GM18507 (cell line): ENCODE measurements at places on chromosomes 7 and 10.

DNA sequence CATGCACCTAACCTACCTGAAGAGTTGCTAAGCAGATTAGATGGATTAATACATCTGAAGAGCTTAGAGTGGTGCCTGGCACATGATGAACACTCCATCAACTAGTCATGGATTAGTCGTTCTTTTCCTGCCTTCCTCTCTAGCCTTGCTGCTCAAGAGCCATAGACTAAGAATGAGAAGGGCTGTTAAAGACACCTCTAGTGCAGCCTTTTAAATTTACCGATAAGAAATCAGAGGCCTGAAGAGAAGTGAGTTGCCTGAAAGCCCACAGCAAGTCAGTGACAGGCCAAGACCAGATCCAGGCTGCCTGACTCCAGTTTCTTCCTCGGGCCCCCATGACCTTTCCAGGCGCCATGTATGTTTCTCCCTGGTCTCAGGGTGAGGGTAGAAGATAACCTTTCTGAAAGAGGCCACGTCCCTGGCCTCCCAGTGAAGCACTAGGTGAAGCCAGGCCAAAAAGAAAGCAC lies 6.5 kb downstream of the TSPAN15 start:
- DNase-seq, result no peak

DNA sequence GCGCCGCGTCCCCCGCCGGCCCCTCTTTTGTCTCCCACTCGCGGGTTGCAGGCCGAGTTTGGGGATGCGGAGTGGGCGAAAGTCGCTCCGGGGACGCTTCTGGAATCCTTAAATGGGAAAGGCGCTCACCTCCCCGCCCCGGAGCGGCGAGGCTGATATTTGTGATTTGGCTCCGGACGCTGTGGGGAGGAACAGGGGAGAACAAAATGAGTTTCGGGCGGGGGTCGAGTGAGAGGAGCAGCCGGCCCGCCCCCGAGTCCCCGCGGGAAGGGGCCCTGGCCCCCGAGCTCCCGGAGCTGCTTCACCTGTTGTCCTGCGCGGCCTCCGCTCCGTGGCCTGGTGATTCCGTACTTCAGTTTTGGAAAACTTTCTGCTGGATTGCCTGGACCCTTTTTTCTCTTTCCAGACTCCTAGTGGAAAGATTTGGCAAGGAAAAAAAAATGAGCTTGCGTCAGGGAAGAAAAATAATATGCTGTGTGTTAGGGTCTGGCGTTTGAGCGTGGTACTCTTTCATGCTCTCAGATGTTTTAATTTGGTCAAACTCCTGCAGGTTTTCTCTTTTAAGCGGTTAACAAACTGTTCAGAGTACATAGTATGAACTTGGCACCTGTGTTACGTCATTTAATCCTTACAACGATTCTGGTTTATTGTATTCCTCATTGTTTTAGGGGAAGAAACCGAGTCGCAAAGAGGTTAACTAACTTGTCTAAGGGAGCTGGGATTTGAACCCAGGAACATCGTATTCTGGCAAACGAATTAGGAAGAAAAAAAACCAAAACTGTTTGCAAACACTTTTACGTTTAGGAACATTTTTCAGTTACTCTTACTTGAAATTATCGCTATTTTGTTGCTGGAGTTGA lies 924 bp downstream of the BMPR1A start:
- DNase-seq, result no peak

DNA sequence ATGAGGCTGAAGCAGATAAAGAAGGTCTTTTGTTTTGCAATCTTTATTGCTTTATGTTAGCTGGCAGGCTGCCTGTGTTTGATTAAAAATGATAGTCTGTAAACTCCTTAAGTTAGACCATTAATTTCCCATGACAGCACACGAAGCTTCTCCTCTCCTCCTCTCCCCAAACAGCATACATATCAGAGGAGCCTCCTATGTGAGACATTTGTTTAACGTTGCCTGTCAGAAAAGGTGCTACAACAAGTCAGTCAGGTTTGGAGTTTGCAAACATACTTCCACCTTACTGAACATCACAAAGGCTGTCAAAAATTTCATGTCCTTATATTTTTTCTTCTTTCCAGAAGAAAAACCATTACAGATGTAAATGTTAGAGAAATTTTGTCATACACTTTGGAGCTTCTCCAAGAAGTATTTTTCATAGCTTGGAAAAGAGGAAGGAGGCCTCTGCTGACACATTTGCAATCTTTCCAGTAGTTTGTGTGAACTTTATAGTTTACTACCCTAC lies 393.1 kb downstream of the EXOC4 start:
- no peak for DNase-seq

DNA sequence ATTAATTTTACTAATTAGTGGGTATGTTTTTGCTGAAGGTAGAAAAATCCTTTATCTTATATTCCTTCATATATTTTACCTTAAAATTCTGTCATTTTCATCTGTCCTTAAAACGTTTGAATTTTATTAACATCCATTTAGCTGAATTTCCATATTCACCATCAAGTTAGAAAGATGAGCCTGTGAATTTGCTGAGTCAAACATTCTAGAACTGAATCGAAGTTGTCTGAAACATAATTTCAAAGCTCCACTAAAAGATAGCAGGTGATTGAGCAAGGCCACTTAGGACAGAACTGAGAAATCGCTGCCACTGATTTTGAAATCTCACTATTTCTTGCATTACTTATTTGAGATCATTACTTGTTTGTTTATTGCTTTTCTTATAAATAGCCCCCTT lies 17.5 kb downstream of the HGF start:
- no peak for DNase-seq

DNA sequence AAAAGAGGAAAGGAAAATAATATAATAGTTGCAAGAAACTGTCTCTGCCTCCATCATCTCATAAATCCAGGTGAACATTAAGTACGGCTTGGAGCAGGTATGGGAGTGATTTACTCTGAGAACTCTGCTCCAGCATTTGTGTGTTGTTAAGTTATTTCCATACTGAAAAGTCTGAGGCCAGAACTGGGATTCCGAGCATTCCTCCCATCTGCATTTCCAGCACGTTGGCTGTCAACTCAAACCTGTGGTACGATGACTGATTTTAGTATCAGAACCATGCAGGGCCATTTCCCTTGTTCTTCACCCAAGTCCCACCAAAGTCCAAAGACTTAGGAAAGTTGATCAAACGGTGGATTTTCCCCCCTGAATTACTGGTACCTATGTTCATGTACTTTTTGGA lies 104.9 kb downstream of the CREB5 start:
- no peak for DNase-seq

GRCh38 chr7:120442838-120443237 lies 169.9 kb downstream of the KCND2 start:
- no peak for DNase-seq

DNA sequence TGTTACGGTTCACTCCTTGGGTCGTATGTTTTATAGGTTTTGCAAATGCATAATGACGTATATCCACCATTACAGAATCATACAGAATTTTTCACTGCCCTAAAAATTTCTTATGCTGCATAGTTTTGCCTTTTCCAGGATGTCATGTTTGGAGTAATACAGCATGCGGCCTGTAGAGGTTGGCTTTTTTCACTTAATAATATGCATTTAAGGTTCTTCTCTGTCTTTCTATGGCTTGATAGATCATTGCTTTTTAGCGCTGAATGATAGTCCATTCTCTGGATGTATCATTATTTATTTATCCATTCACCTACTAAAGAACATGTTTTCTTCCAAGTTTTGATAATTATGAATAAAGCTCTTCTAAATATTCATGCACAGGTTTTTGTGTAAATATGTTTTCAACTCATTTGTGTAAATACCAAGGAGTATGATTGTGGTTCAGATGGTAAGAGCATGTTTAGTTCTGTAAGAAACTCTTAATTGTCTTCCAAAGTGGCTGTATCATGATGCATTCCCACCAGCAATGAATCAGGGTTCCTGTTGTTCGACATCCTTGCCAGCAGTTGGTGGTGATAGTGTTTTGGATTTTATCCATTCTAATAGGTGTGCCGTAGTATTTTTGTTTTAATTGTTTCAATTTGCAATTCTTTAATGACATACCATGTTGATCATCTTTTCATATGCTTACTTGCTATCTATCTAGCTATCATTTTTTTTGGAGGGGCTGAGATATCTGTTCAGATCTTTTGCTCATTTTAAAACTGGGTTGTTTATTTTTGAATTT lies 531.2 kb upstream of the GHITM start:
- no peak for DNase-seq

GRCh38 chr10:58554316-58554715 lies 41.6 kb downstream of the BICC1 start:
- no peak for DNase-seq

- DNase-seq, result no peak
Measured at GRCh38 chr7:117083648-117084047, 130.3 kb downstream of the ST7 start.

- no peak for DNase-seq
Measured at GRCh38 chr7:43639858-43640491, 57.1 kb downstream of the STK17A start.

DNA sequence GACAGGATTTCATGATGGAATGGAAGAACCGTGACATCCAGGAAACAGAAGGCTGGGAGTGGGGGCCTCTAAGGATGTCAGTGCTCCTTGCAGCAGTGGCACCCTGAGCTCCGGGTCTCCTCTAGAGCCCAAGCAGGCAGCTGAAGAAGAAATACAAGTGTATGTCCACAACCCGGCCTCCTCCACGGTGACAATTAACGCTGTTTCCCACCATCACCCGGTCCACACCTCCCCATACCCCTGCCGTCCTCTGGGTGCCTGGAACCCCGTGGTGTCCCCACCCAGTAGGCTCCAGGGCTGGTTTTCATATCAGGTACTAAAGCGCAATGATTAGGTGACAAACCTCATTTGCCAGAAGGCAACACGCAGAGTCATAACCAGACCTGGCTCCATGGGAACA lies 30.3 kb downstream of the GRID1 start:
- DNase-seq, result no peak
